Omental fat pad (tissue), 4 donors: ENCODE measurements at places on chromosomes 5 and 9. TPM values are rescaled to one million over a fixed set of nuclear protein-coding genes. Genes with fewer than 3 reads are reported as not detected.

- DNase-seq = peak; percentile 45
These were observed 89.0 kb upstream of the MAP1B start for GRCh38 chr5:72018143-72018803.

Gene GARIN3
- total RNA-seq = not detected

Gene FBXW2
- total RNA-seq = 41.7 TPM

Gene PRDM12
- total RNA-seq = not detected

DNA sequence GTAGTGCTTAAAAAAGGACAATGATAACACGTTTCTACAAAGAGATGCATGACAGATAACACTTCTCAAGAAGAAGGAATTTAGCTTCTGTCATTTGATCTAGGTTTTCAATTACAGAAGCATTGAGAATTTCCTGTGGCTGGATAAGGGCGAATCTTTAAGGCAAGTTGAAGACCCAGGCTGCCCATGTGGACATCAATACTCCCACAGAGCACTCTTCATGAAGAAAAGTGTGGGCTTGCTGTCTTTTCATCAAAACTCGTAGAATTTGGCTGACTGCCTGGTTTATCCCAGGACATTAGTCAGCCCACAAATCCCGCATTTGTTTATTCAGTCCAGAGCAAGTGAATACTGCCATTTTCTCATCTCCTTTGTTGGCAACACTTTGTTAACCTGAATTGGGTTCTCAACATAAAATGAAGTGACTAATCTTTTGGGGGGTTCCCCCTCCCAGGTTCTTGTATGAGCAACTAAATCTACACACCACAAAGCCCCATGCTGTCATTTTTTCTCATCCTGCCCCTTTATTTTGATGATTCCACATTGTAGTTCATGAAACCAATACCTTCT is 43.4 kb upstream of the CDKN2B start:
- no peak for DNase-seq

DNA sequence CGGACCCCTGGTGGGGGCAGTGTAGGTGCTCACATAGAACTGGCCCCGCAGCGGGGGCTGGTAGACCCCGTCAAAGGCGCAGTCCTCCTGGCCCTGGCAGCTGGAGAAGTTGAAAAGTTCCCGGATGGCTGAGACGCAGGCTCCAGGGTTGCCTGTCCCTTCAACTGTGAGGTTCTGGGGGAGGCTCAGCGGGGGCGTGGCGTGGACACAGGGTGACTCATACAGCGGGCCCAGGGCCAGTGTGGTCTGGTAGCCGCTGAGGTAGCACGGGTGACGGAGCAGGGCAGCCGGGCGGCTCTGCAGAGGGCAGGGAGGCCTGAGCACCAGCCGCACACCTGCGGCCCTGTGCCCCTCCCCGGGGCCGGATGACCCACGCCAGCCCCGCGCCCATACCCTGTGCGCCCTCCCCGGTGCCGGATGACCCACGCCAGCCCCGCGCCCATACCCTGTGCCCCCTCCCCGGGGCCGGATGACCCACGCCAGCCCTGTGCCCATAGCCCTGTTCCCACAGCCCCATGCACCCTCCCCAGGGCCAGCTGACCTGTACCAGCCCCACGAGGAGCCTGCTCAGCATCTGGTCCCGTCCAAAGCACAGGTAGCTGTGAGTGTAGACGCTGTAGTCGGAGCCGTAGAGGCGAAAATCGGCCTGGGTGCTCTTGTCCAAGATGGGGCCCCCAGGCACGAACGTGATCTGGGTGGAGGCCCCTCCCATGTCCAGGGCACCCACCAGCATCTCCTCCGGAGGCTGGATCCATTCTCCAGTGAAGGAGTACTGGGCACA is 5.0 kb downstream of the ENTPD8 start:
- peak; percentile 58 for DNase-seq

Gene SLC12A2
- 17.0 TPM for total RNA-seq

Gene ENHO
- not detected for total RNA-seq

DNA sequence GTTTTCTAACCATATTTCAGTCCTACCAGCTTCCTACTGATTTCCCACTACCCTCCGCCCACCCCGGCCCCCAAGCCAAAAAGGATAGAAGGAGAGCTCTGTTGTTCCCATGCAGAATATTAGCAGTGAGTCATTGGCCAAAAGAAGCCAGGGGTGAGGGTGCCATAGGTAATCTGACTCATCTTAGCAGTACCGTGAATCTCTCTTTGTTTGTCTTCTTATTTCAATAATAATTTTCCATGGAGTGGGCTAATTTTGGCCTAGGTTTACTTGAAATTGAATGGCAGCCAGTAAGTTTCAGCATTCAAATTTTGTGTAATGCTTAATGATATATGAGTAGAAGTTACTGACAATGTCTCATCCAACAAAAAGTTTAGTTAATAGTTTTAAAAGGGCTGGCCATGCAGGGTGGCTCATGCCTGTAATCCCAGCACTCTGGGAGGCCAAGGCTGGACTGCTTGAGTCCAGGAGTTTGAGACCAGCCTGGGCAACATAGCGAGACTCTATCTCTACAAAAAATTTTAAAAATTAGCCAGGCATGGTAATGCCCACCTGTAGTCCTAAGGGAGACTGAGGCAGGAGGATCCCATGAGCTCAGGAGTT is 74.2 kb downstream of the C9orf152 start:
- no peak for DNase-seq

- DNase-seq = no peak
These were observed 112.9 kb downstream of the ST8SIA4 start for GRCh38 chr5:100790170-100790665.

GRCh38 chr9:93461821-93462220 is 8.4 kb upstream of the FAM120AOS start:
- no peak for DNase-seq

Gene UGT3A1
- total RNA-seq = not detected

DNA sequence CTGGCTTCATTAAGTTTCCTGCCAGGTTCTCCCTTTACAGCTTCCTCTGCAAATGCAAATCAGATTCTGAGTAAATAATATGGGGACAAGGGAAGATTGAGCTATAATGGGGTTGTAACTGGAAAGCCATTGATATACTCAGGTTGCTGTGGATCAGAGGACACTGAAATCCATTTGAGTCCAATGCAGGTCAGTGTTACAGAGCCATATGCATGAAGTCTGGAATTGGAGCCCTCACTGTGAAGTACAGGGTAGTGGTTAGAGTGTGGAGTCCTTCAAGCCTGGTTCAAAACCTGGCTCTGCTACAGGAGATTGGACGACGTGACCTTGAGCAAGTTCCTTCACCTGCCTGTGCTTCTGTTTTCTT is 48.7 kb downstream of the TIMD4 start:
- DNase-seq = no peak

GRCh38 chr5:14917719-14918118 is 46.1 kb upstream of the ANKH start:
- DNase-seq = no peak

- no peak for DNase-seq
These were observed 113.2 kb downstream of the SLC25A46 start for GRCh38 chr5:110852053-110852452.

GRCh38 chr5:58127255-58128220 is 332.3 kb downstream of the PLK2 start:
- DNase-seq = no peak

GRCh38 chr5:167969998-167970397 is 321.4 kb upstream of the WWC1 start:
- DNase-seq = no peak

DNA sequence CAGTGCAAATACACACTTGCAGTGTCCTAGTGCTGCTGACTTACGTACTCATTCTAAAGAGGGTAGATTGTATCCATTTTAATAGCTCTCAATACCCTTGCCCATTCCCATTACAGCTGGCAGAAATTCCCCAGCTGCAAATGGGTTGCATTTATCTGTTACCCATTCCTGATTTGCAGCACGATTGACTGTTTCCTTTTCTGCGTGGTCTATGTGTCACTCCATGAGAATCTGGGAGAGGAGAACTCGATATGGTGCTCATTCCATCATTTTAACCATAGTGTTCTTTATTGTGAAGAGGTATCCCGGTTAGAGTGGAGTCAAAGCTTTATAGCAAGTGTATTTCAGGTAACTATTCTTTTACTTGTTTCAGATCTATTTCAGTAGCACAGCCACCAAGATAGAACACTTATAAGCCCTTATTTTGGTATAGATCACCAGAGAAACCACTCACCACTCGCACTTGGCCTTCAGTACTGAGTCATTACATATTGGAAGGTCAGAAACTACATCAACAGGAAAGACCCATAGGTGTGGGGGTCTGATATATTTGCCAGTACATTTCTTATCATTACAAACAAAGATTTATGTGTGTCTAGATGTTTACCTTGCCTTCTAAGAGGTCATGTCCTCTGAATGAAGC is 139.5 kb downstream of the MUSK start:
- no peak for DNase-seq

GRCh38 chr5:1634337-1634661 is 110.5 kb upstream of the LPCAT1 start:
- DNase-seq = no peak
